Activated naive CD4-positive, alpha-beta T cell treated with anti-CD3 and anti-CD28 coated beads, Interleukin-2, amount 50 U/mL, for 16 hours (primary cell): ENCODE measurements at places on chromosomes 6 and 20.

GRCh38 chr6:169918239-169918953, 167.0 kb downstream of the ERMARD start:
- DNase-seq, result no peak

GRCh38 chr6:106247293-106247692, 78.3 kb downstream of the ATG5 start:
- no peak for DNase-seq

DNA sequence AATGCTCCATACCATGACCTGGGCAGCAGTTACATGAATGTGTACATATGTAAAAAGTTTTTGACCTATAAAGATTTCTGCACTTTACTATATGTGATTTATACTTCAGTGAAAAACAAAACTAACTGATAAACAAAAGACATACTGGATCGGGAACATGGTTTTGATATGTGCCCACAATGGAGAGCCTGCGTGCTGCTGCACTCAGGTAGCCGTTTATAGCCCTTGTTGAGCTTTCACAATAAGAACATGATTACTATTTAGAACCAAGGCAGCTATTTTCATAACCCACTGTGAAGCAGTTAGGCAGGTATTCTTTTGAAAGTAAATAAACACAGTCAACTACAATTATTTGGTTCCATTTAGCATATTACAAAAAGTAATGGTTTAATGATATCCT, 195.9 kb upstream of the RAB32 start:
- no peak for DNase-seq

DNA sequence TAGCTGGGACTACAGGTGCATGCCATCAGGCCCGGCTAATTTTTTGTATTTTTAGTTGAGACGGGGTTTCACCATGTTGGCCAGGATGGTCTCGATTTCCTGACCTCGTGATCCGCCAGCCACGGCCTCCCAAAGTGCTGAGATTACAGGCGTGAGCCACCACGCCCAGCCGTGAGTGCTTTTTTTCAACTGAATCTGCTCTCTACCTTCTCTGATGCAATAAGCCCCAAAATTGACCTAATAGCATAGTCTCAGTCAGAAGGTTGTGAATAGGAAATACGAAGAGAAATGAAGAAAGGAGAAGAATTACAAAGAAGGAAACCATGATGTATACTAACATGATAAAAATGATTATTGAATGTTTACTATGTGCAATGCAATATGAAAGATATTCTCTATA, 33.2 kb downstream of the BEND6 start:
- no peak for DNase-seq

DNA sequence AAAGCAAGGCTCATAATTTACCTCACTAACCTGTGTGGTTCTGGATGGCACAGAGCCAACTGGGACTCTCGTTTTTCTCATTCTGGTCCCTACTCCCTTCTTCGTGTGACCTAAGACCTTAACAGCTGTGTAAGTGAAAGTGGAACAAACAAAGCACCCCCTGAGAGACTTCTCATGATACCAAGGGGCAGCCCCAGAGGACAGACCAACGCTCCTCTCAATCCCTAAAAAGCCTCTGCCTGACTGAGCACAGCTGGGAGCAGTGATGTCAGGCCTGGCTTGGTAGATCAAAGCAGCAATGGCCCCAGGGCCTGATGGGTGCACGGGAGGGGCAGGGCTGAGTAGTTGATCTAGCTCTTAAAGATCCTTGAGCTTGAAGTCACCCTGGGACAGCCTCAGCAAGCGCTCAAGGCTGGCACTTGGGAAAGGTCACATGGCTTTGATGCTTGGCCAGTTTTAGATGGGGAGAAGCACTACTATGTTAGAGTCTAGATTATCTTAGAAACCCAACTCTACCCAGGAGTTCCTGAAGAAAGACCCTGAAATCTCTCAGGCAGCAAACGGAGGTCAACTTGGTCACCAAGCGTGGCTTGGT, 16.2 kb upstream of the TGM2 start:
- no peak for DNase-seq
